Anterior cingulate cortex (tissue), 58 donors: ENCODE measurements at places on chromosomes 16 and 17.

DNA sequence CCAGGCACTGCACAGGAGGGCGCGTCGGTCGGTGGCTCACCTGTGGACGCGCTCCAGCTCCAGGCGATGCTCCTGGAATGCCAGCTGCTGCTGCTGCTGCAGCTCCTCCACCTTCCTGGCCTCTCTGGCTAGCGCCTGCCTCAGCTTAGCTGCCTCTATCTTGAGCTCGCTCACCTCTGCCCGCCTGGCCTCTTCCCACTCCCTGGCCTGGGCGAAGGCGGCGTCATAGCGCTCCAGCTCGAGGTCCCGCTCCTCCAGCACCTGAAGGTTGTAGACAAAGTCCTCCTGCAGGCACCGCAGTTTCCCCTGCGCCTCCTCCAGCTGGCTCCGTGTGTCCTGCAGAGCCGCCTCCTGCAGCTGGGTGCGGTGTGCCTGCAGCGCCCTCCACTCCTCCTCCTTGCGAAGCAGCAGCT, 11.1 kb downstream of the CCDC57 start:
- no peak for DNase-seq

GRCh38 chr17:77790143-77790829, 168.2 kb upstream of the TNRC6C start:
- no peak for DNase-seq

DNA sequence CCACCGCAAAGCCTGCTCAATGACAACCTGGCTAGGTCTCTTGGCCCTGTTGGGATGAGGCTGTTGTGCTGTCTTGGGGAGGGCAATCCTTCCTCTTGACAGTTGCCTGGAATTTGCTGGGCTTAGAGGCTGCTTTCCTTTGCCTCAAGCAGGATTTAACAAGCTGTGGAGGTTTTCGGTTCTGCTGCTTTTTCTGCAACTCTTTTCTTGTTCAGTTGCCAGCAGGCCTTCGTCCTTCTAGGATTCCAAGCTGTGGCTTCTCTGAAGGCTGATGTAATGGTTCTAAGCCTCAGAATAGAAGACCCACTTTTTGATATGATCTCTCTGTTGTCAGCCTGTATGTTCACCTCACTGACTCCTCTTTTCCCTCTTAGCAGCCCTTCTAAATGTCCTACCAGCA, 149.5 kb upstream of the HS3ST4 start:
- DNase-seq, result no peak

GRCh38 chr16:8740775-8741355, 56.6 kb downstream of the TMEM186 start:
- no peak for DNase-seq

DNA sequence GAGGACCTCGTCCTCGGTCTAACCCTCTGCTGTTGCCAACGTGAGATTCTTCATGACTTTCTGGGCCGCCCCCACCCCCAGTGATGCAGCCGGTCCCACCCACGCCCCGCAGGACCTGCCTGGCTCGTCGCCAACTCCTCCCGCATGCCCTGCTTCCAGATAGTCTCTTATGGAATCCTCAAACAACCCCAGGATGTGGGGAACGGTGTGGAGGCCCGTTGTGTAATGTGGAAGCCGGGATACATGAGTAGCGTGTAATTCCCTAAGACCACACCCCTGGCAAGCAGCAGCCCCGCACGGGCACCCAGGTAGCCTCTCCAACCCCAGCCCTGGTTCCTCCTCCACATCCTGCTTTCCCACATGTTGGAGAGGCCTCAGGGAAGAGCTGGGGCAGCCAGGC, 275.9 kb downstream of the C16orf95 start:
- DNase-seq, result no peak

DNA sequence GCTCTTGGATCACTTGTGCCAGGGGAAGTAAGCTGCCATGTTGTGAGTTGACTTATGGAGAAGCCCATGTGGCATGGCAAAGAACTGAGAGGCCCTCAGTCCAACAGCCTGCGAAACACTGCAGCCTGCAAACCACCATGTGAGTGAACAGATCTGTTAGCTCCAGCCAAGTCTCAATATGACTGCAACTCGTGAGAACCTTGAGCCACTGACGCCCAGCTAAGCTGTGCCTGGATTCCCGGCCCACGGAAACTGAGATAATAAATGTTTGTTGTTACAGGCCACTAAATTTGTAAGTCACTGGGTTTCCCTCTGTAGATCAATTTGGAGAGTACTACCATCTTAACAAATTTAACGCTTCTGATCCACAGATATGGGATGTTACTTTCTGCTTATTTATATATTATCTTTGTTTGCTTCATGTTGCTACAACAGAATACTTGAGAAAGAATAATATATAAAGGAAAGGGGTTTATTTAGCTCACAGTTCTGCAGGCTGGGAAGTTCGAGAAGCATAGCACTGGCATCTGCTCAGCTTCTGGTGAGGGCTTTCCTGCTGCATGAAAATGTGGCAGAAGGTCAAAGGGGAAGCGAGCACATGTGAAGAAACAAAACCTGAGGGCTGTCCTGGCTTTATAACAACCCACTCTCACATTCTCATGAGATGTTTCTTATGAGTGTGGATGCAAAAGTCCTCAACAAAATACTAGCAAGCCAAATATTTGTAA, 29.4 kb upstream of the ATP2A3 start:
- no peak for DNase-seq

GRCh38 chr16:87747626-87748414, 18.0 kb downstream of the KLHDC4 start:
- DNase-seq, result no peak

- DNase-seq, result peak; percentile 28
These were observed 184.7 kb downstream of the C16orf95 start for GRCh38 chr16:87132361-87133014.

- DNase-seq, result no peak
These were observed 27.3 kb downstream of the TBC1D16 start for GRCh38 chr17:80008383-80008840.

GRCh38 chr17:81464586-81464985, 48.0 kb downstream of the ACTG1 start:
- no peak for DNase-seq

DNA sequence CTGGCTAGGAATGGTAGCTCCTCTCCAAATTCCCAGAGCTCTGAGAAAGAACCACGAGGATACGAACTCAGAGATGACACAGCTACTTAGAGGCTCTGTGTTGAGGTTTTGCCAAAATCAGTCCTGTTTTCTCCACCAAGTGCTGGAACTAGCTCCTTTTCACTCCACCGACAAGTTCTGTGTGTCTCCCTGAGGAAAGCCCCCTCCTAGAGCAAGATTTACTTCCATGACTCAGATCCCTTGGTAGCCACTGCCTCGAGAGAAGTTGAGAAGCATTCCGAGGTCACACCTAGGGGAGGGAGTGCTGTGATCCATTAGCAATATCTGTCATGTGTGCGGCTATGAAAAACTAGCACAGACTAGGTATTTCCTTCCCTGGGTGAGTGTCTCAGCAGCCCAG, 30.6 kb downstream of the IL21R start:
- DNase-seq, result no peak

DNA sequence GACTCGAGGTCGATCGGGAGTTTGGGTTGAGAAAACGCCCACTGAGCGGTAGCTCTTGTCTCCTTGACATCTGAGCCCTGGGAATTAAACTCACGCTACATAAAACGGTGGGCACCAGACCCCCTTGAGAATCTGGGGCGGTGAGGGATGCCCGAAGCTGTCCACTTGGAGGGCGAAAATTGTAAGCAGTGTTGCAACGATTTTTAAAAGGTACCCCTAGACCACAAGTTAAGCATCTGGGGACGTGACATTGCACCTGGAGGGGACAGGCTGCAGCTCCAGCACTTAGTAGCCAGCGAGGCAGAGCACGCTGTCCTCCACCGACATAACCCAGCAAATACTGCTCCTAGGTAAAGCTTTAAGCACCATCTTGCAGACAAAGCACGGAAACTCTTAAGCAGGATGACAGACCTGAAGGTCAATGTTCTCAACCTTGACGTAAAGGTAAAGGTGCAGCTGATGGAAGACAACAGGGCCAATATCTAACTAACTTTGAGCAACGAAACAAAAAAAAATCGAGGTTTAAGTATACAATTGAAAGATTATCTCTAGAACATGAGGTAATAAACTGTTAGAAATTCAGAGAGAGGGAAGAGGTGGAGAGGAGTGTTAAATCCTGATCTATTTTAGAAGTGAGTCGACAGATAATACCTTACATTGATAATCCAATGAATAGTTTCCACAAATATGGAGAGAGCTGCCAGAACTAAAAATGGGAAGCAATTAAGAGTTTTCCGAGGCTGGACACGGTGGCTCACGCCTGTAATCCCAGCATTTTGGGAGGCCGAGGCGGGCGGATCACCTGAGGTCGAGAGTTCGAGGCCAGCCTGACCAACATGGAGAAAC, 921 bp upstream of the CDR2 start:
- DNase-seq, result no peak

GRCh38 chr17:75096082-75096625, 8.4 kb downstream of the SLC16A5 start:
- DNase-seq, result no peak
